ENCODE measurements at places on chromosomes 11 and 22.

GRCh38 chr11:94519478-94520084 lies 7.3 kb downstream of the C11orf97 start:
- no peaks in the 10 kb centered on the region for H3K36me3 ChIP-seq
- no peak for DNase-seq
- no peak overlapping the region for H3K27ac ChIP-seq
- H3K4me3 ChIP-seq, result no peak overlapping the region
- H3K27me3 ChIP-seq, result no peaks in the 10 kb centered on the region

DNA sequence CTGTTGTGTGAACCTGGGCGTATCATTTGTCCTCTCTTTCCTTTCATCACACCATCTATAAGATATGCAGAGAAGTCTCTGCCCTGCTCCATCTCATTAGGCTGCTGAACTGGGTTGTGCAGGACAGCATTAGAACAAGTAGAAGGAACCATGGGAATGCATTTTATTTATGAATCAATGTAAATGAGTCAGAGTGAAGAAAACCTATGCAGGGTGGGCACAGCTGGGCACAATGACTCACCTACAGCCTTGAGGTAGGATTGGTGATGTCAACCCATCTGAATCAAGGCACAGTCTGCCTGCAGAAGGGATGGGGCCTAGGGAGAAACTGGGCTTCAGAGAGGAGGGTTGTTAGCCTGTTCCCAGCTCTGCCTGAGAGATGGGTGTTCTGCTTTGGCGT lies 123.4 kb downstream of the CSNK2A3 start:
- DNase-seq, result peak; percentile 73
- H3K36me3 ChIP-seq, result no peaks in the 10 kb centered on the region
- H3K27ac ChIP-seq, result peak overlapping the region; percentile 29
- H3K27me3 ChIP-seq, result no peaks in the 10 kb centered on the region
- no peak overlapping the region for H3K4me3 ChIP-seq

- no peaks in the 10 kb centered on the region for H3K27me3 ChIP-seq
- H3K4me3 ChIP-seq, result no peak overlapping the region
- H3K4me1 ChIP-seq, result no peaks in the 10 kb centered on the region
Observed at GRCh38 chr11:83477772-83478171, 191.6 kb upstream of the CCDC90B start.

DNA sequence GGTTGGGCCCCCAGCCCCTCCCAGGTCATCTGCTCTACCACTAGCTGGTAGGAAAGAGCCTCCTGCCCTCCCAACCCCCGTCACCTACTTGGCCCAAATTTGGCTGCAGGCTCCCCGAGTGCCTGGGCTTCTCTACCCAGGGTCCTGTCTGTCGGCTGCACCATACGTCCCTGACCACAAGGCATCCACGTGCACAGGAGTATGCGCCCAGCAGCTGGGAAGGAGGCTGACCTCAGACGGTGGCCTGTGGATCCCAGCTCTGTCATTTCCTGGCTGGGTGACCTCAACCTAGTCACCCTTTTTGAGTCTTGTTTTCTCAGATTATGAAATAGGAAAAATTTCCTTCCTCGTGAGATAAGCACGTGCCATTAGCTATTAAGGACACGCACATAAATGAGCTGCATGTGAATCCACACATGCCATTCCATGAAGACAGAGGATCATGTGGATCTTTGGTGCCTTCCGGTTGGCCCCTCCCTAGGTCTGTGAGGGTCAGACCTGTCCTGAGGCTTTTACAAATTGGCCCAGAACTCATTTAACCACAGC lies 13.7 kb downstream of the CYB561A3 start:
- H3K4me1 ChIP-seq, result peaks cover 5% of the 10 kb centered on the region
- no peaks in the 10 kb centered on the region for H3K27me3 ChIP-seq
- no peak overlapping the region for H3K27ac ChIP-seq
- no peak for DNase-seq

DNA sequence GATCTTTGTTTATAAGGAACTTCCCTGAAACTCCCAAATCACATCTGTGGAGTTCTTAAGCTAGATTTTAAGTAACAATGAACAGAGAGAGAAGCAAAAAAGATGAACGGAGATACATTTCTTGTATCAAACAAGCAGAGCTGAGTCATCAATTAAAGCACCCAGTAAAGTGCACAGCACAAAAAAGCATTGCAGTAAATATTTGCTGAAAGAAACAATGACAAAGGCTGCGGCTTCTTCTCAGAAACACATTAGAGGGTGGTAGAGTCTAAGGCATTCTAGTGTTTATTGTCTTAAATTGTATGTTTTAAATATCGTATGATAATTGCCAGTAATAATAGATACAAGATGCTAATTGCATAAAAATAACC lies 941.6 kb upstream of the CHORDC1 start:
- no peak overlapping the region for H3K4me3 ChIP-seq
- DNase-seq, result no peak
- H3K27ac ChIP-seq, result no peak overlapping the region
- H3K4me1 ChIP-seq, result peaks cover 14% of the 10 kb centered on the region

DNA sequence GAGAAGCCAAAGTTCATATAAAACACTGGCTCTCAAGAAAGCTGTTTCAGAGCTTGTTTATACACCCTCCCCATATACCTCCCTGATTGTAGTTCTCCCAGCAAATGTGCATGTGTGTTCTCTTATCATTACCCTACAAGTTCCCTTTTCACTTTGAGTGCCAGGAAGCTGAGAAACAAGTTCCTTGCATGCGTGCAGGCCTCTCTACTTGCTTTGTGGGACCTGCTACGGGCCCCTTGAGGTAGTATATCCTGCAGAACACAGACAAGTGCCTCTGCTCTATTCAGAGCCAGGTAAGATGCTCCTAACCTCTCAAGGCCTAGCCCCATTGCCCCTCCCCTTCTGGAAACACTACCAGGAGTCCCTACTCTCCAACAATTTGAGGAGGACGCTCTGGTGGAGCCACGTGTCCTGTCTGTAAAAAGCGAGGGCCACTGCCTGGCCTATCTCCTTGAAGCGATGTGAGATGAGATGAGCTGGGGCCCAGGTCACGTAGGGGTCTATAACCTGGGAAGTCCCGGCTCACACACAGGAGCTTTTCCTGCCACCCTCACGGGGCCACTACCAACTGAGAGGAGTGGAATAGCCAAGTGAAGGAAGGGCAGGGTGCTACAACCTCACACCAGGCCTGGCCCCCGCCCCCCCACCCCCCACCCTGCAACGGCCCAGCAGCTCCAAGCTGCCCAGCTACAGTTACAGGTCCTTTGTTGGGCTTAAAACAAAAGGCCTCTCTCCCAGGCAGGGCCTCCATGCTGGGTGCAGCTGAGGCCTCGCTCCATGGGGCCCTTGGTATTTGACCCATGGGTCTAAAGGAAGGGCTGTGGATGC lies 2.6 kb upstream of the ATP5MGL start:
- no peak overlapping the region for H3K27ac ChIP-seq
- H3K4me3 ChIP-seq, result no peak overlapping the region
- no peaks in the 10 kb centered on the region for H3K36me3 ChIP-seq

Data from keratinocyte (primary cell).